NCI-H1417 treated with DMSO at 0.1 percent for 48 hours (cell line): ENCODE measurements at places on chromosomes 13 and 19.

DNA sequence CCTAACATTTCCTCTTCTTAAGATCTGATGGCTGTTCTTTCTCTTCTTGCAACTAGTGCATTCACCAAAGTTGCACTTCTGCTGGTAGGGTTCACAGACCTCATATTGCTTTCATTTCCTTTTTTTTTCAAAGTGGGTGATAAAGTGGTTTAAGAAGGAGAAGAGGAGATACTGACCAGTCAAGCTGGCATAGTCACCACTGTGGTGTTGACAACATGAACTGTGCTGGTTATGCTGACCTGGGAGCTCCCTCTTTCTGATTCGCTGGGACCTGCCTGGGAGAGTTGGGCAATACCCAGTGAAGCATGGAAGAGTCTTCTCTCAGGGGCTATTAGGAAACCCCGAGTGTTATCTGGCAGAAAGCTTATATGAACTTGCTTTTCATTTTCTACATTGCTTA, 222.9 kb downstream of the SLITRK5 start:
- no peak for DNase-seq

GRCh38 chr19:46775642-46776258, 12.6 kb downstream of the SLC1A5 start:
- no peak for DNase-seq

DNA sequence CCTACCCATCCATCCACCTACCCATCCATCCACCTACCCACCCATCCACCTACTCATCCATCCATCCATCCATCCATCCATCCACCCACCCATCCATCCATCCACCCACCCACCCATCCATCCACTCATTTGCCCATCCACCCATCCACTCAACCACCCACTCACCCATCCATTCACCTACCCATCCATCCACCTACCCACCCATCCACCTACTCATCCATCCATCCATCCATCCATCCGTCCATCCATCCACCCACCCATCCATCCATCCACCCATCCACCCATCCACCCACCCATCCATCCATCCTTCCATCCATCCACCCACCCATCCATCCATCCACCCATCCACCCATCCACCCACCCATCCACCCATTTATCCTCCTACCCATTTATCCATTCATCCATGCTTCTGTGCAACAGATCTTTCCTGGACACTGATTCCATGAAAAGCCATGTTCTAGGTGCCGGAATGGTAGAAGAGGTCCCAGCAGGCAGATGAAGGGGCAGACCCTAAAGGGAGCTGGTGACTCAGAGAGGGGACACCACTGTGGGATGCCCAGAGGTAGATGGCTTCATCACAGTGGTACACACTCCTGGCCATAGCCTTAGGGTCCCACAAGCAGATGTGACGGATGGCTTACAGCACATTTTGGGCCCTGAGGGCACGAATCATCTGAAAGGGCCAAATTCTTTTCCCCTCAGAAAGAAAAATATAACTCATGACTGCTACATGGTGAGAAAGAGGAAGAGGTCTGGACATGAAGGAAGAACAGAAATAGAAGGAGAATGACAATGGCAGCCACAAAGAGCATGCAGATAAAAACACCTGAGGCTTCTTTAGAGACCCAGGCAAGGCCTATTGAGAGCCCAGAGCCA, 76.0 kb downstream of the KCTD15 start:
- no peak for DNase-seq

DNA sequence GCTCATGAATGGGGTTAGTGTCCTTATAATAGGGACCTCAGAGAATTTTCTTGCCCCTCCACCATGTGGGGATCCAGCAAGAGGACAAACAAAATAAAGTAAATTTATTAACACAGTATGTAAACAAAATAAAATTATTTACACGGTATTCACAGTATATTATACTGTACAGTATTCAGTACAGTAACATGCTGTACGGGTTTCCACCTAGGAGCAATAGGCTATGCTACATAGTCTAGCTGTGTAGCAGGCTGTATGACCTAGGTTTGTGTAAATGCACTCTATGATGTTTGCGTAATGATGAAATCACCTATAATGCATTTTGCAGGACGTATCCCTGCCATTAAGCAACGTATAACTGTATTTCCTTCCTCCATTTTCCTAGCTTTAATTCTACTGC, 11.8 kb upstream of the DIAPH3 start:
- no peak for DNase-seq

- no peak for DNase-seq
Measured at GRCh38 chr13:95713651-95714050, 36.7 kb downstream of the DNAJC3 start.

GRCh38 chr19:31543456-31543855, 194.2 kb upstream of the TSHZ3 start:
- no peak for DNase-seq

- no peak for DNase-seq
Measured at GRCh38 chr13:59568306-59568705, 595.4 kb downstream of the DIAPH3 start.

GRCh38 chr13:28751175-28751960, 32.6 kb upstream of the SLC46A3 start:
- DNase-seq, result no peak

DNA sequence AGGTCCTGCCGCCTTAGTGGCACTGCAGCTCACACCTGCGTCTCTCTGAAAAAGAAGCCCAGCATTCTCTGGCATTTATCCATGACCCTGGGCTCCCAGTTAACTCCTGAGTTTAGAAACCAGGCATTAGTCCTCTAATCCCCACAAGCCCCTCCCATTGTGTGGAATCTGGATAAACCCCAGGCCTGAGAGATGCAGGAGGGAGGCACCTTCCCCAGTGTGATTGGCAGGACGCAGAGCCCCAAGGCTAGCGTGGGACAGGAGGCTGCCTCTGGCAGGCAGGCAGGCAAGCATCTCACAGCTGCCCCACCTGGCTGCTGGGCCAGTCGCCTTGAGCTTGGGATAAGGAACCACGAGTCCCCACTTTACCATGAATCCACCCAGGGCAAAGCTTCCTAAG, 11.0 kb upstream of the SERPINE3 start:
- no peak for DNase-seq
